ENCODE measurements at places on chromosomes 1 and 21.
A peak's percentile ranks its signal among the peaks of the same experiment; 100 is the strongest.

- DNase-seq: no peak
These were observed 96.0 kb upstream of the ERRFI1 start for GRCh38 chr1:8122160-8122476.

GRCh38 chr21:35095859-35096291 lies 46.8 kb upstream of the RUNX1 start:
- no peak for DNase-seq

GRCh38 chr1:174875306-174875705 lies 124.4 kb upstream of the CACYBP start:
- DNase-seq: peak; percentile 98

- no peak for DNase-seq
These were observed 9.0 kb upstream of the CDC20 start for GRCh38 chr1:43349594-43350306.

DNA sequence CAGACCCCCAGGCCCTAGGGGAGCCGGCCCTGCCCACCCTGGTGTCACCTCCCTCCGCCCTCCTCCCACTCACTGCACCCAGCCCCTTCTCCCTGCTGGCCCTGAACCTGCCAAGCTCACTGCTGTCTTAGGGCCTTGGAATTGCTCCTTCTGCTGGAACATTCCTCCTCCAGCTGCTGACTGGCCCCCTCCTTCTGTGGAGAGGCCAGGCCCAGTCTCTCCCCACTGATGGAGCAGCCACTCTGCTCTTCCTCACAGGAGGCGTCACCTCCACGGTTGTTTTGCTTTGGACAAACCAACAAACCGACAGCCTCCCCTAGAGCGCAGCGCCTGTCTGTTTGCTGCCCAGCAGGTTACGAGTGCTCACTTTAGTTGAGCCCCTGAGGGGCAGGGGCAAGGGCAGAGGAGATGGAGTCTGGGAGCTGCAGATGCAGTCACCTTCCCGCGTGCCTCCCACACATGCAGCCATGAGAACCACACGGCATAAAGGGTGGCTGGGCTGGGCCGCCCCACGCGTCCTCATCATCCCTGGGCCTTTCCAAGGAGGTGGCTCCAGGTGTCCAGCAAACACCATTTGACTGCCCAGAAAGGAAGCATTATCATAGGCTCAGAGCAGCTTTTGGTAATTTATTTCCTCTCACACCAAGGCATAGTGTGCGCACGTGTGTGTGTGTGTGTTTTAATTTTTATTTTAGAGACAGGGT lies 9.4 kb downstream of the OXCT2 start:
- DNase-seq: no peak

- no peak for DNase-seq
These were observed 52.8 kb upstream of the GNG12 start for GRCh38 chr1:67886076-67886475.

DNA sequence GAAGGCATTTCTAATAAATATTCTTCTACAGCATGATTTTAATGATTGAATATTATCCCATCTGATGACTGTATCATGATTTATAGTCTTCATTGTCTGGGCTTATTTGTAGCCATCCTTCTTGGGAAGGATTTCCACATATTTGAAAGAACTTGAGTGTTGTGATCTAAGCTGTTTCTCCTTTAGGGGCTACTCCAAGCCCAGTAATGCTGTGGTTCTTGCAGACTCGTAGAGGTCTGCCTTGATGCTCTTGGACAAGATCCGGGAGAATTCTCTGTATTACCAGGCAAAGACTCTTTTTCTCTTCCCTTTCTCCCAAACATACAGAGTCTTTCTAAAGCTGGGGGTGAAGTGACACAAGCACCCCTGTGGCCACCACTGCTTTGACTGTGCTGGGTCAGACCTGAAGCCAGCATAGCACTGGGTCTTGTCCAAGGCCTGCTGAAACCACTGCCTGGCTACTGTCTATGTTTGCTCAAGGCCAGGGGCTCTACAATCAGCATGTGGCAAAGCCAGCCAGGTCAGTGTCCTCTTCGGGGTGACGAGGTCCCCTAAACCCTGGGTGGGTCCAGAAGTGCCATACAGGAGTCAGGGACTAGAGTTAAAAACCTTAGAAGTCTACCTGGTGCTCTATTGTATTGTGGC lies 107.4 kb downstream of the GIPC2 start:
- no peak for DNase-seq

Measured in DMS153 (cell line).